ENCODE measurements at places on chromosomes 11 and 22. TPM values are rescaled to one million over a fixed set of nuclear protein-coding genes. Genes with fewer than 3 reads are reported as not detected.

The ZFTA gene
- total RNA-seq: 8.6 TPM

The FAM118B gene
- 19.8 TPM for total RNA-seq

The C22orf31 gene
- not detected for total RNA-seq

The ANKK1 gene
- not detected for total RNA-seq

The SLC15A3 gene
- not detected for total RNA-seq

The DDTL gene
- 4.7 TPM for total RNA-seq

The GTF2H1 gene
- total RNA-seq: 46.7 TPM

The CSF2RB gene
- not detected for total RNA-seq

The AIFM3 gene
- 0.56 TPM for total RNA-seq

The PACSIN3 gene
- total RNA-seq: 92.5 TPM

The LRRC10B gene
- total RNA-seq: 1.3 TPM

The RBM7 gene
- 27.8 TPM for total RNA-seq

Data from MG63 (cell line).